PC-9 (cell line): ENCODE measurements at places on chromosomes 1 and 21.

DNA sequence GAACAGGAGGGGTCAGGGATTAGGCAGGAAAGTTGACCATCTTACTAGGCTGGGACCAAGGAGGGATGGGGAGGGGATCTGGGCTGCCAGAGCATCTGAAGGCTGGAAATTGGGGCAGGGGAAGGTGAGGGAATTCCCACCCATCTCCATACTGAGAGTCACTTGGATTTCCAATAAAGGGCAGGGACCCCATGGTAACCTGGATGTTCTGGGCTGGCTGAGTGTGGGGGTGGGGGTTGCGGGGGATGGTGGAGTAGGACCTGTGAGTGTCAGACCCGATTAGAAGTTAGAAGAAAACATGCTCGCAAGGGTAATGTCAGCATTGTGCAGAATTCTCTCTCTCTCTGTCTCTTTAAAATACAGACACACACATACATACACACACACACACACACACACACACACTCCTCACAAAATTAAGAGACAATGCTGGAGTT is 40.0 kb upstream of the EPS15 start:
- no peak for DNase-seq

GRCh38 chr1:25694167-25695007 is 77.8 kb downstream of the MAN1C1 start:
- DNase-seq: no peak

- DNase-seq: no peak
Observed at GRCh38 chr1:160853754-160854153, 8.9 kb downstream of the CD244 start.

DNA sequence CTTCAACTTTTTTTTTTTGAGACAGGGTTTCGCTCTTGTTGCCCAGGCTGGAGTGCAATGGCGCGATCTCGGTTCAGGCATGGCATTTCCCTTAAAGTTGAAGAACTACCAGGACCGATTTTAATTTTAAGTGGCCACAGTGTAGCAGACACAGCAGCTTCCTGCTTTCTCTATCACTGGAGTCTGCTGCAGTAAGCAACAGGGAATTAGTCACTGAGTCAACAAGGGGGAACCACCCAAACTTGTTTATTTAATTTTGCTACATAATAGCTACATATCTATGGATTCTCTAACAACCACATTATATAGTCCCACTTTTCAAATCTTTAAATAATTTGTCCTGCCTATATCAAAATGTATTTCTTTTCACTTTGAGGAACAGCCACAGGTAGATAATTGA is 12.5 kb upstream of the TNNI3K start:
- peak; percentile 70 for DNase-seq

GRCh38 chr1:220045356-220046051 is 801 bp downstream of the EPRS1 start:
- DNase-seq: peak; percentile 2

DNA sequence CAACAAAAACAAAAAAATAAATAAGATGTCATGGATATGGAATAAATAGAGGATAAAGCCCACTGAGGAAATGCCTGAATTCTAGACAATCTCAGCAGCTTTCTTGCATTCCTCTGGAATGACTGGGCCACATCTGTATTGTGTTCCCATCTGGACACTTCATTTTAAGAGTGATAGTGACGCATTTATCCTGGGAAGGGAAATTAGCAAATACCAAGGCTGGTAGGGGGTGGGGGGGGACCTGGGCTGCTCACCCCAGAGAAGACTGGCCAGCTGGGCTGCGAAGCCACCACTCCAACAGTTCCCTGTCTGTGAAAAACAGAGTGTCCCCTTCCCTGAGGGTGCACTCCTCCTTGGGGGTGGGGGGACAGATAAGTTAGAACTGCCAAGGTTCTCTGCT is 106.3 kb downstream of the HIVEP3 start:
- no peak for DNase-seq

DNA sequence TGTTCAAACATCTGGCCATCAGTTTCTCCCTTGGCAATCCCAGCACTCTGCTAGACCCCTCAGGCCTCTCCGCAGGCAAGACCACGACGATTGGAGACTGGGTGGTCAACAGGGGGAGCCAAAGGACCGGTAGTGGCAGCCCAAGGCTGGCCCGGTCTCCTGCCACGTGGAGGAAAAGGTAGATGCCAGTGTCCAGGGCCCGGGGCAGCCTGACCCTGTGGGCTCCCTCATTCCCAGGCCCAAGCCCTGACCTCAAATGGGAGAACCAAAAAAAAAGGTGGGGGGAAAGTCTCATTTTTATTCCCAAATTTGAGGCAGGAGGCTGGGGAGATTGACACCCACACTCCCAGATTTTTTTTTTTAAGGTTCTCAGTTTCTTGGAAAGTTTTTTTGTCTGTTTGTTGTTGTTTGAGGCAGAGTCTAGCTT is 24.8 kb downstream of the S100A6 start:
- DNase-seq: peak; percentile 82

DNA sequence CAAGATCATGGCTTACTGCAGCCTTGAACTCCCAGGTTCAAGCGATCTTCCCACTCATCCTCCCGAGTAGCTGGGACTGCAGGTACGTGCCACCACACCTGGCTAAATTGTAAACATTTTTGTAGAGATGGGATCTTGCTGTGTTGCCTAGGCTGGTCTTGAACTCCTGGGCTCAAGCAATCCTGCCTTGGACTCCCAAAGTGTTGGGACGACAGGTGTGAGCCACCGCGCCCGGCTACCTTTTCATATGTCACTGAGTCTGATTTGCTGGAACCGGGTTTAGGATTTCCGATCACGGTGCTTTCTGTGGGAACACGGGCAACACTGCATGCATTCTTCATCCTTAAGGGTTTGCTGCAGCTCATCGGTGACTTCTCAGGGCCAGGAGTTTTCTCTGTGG is 32.2 kb upstream of the PCBP3 start:
- DNase-seq: no peak

DNA sequence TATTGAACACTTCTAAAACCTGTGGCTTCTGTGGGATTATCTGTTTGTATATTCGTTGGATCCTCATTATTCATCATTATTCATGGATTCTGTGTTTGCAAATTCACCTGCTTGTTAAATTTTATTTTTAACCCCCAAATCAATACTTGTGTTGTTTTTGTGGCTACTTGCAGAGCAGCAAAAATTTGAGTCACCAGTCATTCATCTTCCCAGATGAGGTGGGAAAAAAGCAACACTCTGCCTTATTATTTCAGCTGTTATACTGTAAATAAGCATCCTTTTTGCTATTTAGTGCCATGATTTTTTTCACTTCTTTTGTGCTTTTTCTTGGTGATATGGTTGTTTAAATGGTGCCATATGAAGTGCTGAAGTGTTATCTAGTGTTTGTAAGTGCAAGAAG is 56.7 kb downstream of the RASAL2 start:
- DNase-seq: no peak

DNA sequence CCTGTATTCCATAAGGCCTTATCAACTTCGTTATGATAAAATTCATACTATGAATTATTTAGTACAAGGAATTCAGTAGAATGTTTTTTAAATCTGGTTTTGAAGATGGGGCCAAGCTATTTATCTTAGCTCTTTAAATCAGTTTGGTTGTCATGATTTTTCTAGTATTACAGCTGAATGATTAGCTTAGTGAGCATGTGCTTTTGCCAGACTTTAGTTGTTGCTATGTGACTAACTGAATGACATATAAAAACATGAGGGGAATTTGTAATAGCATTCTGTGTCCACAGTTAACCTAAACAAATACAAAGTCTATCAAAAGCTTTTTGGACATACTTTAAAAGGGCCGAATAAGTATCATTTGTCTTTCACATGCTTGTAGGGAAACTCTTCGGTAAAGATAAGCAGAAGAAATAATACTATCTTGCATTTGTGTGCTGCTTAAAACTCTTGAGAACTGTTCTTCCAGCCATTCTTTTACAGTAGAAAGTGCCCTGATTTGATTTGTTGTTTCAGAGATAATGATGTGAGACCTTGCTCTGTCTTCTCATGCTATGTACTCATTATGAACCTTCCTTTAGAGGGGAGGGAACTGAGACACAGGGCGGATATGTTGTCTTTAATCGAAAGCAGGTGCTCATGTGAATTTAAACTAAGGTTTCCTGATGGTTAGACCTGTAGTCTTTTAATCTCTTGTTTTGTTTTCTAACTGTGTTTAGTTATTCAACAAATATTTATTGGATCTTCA is 18.8 kb downstream of the NEK7 start:
- no peak for DNase-seq

- no peak for DNase-seq
Observed at GRCh38 chr1:167871331-167871730, 42.6 kb downstream of the ADCY10 start.

GRCh38 chr1:106224426-106224825 is 832.0 kb upstream of the PRMT6 start:
- DNase-seq: no peak

GRCh38 chr1:75602486-75602885 is 8.4 kb downstream of the SLC44A5 start:
- DNase-seq: no peak

- DNase-seq: no peak
Observed at GRCh38 chr1:63774617-63775417, 1.0 kb downstream of the ROR1 start.

DNA sequence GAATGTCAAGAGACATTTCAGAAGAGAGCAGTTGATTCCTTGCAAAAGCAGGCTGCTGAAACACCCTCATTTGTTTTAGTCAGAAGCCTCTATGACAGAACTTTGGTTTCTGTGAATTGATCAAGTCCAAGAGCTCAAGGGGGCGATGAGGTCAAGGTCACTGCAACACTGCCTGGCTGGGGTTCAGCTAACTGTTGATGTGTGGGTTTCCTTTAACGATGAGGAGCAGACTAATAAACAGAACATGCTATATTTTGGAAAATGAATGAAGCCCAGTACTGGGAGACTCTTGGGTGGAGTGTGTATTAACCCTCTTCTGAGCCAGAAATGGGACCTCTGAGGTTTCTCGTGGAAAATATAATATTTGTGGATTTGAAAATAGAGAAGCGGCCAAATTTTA is 109.3 kb downstream of the ZC3H11B start:
- DNase-seq: no peak

- no peak for DNase-seq
Observed at GRCh38 chr1:116558140-116558549, 12.7 kb downstream of the CD58 start.

- no peak for DNase-seq
Observed at GRCh38 chr1:61245696-61246400, 163.5 kb downstream of the NFIA start.
